Ascending aorta (tissue), 2 donors: ENCODE measurements at places on chromosomes 13 and 19. TPM values are rescaled to one million over a fixed set of nuclear protein-coding genes. Genes with fewer than 3 reads are reported as not detected.
A peak's percentile ranks its signal among the peaks of the same experiment; 100 is the strongest.

FLT3LG gene
- total RNA-seq: 37.3 TPM

CYP4F12 gene
- 17.2 TPM for total RNA-seq

DNA sequence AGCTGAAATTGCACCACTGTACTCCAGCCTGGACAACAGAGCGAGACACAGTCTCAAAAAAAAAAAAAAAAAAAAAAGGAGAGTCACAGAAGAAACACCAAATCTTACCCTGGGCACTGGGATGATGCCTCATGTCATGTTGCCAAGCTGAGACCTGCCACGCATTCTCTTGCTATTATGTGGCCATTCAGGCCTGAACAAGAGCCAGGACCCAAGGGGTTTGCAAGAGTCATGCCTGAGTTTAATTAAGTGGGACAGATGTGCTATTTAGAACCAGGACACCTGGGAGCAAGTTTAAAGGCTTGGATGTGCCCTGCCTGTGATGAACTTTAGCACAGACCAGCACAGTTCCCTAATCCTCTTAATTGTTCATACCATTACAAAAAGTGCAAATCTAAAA, 9.8 kb downstream of the PNMA8A start:
- H3K4me3 ChIP-seq: no peak overlapping the region
- H3K27ac ChIP-seq: no peak overlapping the region
- H3K4me1 ChIP-seq: no peaks in the 10 kb centered on the region
- no peaks in the 10 kb centered on the region for H3K27me3 ChIP-seq
- no peak for DNase-seq
- no peaks in the 10 kb centered on the region for H3K36me3 ChIP-seq

DNA sequence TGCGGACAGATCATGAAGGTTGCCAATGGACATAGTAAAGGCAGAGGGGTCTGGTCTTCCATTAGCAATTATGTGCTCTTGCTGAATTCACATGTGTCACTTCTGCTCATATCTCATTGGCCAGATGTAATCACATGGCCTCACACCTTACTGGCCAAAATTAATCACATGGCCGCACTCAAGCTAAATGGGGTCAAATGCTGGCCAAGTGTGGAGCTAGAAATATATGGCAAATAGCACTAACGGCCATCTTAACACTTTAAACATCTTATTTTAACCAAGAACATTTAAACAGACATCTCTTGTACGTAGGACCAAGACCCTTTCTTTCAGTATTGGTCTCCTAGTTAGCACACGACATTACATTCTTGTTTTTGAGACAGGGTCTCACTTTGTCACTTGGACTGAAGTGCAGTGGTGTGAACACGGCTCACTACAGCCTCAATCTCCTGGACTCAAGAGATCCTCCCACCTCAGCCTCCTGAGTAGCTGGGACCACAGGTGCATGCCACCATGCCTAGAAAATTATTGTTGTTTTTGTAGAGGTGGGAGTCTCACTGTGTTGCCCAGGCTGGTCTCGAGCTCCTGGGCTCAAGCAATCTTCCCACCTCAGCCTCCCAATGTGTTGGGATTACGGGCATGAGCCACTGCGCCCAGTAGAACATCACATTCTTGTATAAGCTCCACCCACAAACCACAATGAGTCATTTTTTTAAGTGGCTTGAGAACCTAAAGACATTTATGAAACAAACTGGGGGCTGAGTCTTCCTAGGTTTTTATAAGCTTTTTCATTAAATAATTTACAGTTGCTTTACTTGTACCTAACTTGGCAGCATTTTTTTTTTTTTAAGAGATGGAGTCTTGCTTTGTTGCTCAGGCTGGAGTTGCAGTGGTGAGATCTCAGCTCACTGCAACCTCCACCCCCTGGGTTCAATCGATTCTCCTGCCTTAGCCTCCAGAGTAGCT, 2.9 kb upstream of the PTOV1 start:
- peaks cover 4% of the 10 kb centered on the region for H3K4me1 ChIP-seq
- no peaks in the 10 kb centered on the region for H3K27me3 ChIP-seq
- H3K4me3 ChIP-seq: no peak overlapping the region
- DNase-seq: no peak
- H3K27ac ChIP-seq: no peak overlapping the region

- H3K27me3 ChIP-seq: no peaks in the 10 kb centered on the region
- peaks cover 5% of the 10 kb centered on the region for H3K4me1 ChIP-seq
- peak; percentile 72 for DNase-seq
- peak overlapping the region; percentile 96 for H3K4me3 ChIP-seq
- no peak overlapping the region for H3K27ac ChIP-seq
- H3K36me3 ChIP-seq: peaks cover 4% of the 10 kb centered on the region
These were observed 811 bp downstream of the ARMC6 start for GRCh38 chr19:19034204-19034624.

DNA sequence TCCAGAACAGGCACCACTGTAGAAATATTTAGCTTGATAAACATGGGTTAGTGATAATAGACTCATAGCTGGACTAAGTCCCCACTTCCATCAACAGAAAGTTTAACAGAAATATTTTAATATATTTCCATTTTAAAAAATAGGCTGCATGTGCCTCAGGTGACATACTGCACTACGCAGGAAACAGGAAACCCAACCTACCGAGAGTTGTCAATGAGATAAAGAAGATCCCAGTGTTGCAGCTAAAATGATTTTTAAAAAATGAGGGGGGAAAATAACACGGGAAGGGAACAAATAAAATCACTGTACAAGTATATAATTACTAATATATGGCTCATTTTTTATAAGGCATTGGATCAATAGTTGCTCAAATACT, 154.8 kb downstream of the TBC1D4 start:
- no peak for DNase-seq
- H3K36me3 ChIP-seq: no peaks in the 10 kb centered on the region
- H3K27ac ChIP-seq: no peak overlapping the region
- no peaks in the 10 kb centered on the region for H3K4me1 ChIP-seq
- H3K4me3 ChIP-seq: no peak overlapping the region
- no peaks in the 10 kb centered on the region for H3K27me3 ChIP-seq

DNA sequence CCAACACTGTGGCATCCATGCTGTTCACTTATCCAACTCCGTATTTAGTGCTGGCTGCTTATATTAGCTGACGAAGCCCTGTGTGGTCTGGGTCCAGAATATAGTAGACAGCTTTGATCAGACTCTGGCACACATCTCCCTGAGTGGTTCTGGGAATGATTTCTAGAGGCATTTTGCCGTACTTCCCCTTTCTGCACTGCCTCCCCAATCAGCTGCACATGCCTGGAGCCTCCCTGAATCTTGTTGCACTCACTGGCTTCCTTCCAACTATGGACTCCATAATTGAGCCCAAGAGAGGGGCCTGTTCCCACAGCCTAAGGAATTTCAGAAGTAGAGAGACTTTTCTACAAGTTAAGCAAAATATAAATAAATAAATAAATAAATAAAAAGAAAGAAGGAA, 30.4 kb upstream of the PCDH8 start:
- peaks cover 5% of the 10 kb centered on the region for H3K4me1 ChIP-seq
- H3K27me3 ChIP-seq: no peaks in the 10 kb centered on the region
- H3K4me3 ChIP-seq: no peak overlapping the region
- DNase-seq: no peak
- no peaks in the 10 kb centered on the region for H3K36me3 ChIP-seq
